ENCODE measurements at places on chromosomes 5 and 9. TPM values are rescaled to one million over a fixed set of nuclear protein-coding genes. Genes with fewer than 3 reads are reported as not detected.

Gene PARP8
- total RNA-seq: 11.3 TPM

Gene KIF24
- total RNA-seq: 0.78 TPM

Gene ETF1
- 70.4 TPM for total RNA-seq

Gene LMX1B
- total RNA-seq: 0.27 TPM

- peaks cover 2% of the 10 kb centered on the region for H3K4me1 ChIP-seq
- H3K27ac ChIP-seq: no peak overlapping the region
- no peak for DNase-seq
- H3K4me3 ChIP-seq: no peak overlapping the region
- H3K36me3 ChIP-seq: peaks cover 3% of the 10 kb centered on the region
- H3K27me3 ChIP-seq: peaks cover 6% of the 10 kb centered on the region
Observed at GRCh38 chr5:139862313-139862712, 66.7 kb downstream of the PSD2 start.

DNA sequence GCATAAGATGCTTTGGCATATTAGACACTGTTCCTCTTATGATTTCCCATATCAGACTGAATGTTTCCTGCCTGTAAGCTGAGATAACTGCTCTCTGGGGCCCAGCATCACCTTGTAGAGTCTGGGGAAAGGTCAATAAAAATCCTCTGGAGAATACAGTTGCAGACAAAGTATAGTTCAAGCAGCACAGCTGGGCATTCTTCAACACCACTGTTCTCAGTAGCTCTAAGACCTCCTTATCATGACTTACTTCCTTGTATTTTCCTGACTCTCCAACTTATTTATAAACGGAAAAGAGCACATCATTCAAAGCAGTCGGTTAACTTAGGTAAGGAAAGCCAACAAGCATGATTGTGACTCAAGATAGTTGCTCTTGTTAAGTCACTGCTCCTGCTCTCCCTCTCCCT is 208.7 kb upstream of the RASEF start:
- H3K4me3 ChIP-seq: no peak overlapping the region
- peaks cover 3% of the 10 kb centered on the region for H3K27me3 ChIP-seq
- no peaks in the 10 kb centered on the region for H3K36me3 ChIP-seq
- peak overlapping the region; percentile 48 for H3K27ac ChIP-seq
- H3K4me1 ChIP-seq: peaks cover 15% of the 10 kb centered on the region
- no peak for DNase-seq
